Esophagus muscularis mucosa (tissue), 4 donors: ENCODE measurements at places on chromosomes 16 and 17. TPM values are rescaled to one million over a fixed set of nuclear protein-coding genes. Genes with fewer than 3 reads are reported as not detected.

- H3K36me3 ChIP-seq = no peaks in the 10 kb centered on the region
- no peaks in the 10 kb centered on the region for H3K27me3 ChIP-seq
- H3K4me1 ChIP-seq = peaks cover 5% of the 10 kb centered on the region
- no peak overlapping the region for H3K27ac ChIP-seq
Observed at GRCh38 chr16:31429314-31429713, 1.2 kb upstream of the COX6A2 start.

DNA sequence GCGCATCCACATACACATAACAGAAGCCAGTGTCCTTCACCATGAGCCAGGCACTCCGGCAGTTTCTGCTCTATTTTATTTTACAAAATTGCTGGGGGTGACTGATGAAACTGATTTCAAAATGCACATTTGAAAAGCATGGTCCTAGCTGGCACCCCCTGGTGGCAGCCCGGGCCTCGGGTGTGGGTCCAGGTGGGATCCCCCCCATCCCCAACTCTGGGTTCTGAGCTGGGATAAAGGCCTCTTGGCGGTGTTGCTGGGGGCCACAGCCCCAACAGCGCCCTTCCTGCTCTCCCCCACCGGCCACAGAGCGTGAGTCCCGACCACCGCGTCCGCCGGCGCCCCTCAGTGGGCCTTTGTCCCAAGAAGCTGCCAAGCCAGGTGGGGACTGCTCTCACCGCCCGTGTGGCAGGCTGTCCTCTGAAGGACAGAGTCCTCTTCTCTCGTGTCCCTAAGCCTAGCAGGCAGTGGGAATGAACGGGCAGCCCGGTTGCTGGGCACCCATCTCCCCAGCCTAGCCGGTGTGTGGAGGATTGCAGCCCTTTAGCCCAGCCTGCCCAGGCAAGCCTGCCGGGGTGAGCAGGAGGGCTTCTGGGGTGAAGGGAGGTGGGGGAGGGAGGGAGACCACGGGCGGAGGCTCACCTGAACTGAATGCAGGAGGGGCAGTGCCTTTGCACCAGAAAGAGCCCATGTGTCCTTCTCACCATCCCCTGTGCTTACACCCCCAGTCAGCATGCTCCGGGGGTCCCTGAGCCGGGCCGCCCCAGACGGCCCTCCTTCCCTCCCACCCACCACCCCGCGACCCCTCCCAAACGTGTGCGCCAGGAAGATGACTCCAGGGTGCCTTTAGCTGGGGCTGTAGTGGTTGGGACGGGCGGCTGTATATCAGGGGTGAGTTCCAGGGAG lies 898 bp downstream of the SNAI3 start:
- DNase-seq = no peak
- peaks cover 97% of the 10 kb centered on the region for H3K27me3 ChIP-seq
- H3K36me3 ChIP-seq = no peaks in the 10 kb centered on the region
- H3K4me1 ChIP-seq = peaks cover 31% of the 10 kb centered on the region
- peak overlapping the region; percentile 51 for H3K4me3 ChIP-seq

- H3K36me3 ChIP-seq = peaks cover 20% of the 10 kb centered on the region
- no peaks in the 10 kb centered on the region for H3K27me3 ChIP-seq
Observed at GRCh38 chr17:36592316-36592715, 637 bp downstream of the DHRS11 start.

DNA sequence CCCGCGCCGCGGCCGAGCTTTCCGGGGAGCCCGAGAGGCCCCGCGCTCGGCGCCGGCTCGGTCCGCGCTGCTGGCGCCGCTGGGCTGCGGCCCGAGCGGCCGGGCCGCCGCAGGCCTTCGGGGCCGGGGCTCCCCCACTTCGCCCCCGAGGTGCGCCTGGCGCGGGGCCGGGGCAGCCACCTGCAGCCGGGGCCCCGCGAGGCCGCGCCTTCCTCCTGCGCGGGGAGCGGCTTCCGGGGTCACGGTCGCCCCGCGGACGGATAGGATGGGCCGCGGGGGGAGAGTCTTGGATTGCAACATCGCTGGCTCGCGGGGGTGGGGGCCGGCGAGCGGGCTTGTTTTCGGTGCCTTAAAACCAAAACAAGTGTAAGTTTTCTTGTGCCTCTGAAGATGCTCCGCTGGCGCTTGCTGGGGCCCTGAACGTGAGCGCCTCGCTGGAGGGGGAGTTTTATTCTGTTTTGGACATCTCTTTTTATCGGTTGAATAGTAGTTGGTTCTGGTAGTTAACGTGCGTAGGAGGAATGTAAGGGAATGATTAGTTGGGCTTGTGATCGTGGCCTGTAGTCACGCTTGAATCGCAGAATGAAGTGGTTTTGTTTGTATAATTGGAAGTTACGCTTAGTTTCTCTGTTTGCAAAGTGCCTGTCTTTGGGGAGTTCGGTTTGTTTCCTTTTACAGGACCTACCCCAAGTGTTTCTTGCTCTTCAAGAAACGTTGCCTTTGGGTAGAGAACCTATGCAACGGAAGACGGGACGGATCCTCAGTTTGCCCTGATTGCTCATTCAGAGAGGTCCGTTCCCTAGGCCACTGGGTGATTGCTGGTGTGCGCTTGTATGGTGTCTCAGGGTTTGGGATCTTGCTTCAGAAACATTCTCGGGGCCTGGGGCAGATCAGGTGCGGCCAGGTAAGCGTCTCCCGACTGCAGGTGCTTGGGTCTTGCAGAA lies 724 bp downstream of the UBE2I start:
- H3K4me1 ChIP-seq = peaks cover 57% of the 10 kb centered on the region
- peak overlapping the region; percentile 96 for H3K27ac ChIP-seq
- H3K27me3 ChIP-seq = no peaks in the 10 kb centered on the region
- peaks cover 18% of the 10 kb centered on the region for H3K36me3 ChIP-seq

DNA sequence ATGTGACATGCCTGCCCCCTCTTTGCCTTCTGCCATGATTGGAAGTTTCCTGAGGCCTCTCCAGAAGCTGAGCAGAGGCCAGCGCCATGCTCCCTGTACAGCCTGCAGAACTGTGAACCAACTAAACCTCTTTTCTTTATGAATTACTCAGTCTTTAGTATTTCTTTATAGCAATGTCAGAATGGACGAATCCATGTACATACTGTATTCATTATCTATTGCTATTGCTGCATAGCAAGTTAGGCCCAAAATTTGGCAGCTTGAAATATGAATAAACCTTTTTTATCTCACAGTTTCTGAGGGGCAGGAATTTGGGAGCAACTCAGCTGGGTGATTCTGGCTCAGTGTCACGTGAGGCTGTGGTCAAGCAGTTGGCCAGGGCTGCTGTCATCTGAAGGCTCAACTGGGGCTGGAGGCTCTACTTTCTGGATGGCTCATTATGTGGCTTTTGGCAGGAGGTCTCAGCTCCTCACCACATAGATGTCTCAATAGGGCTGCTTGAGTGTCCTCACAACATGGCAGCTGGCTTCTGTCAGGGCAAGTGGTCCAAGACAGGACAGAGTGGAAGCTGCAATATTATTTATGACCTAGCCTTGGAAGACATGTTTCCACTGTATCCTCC lies 40.0 kb downstream of the SOCS1 start:
- no peak for DNase-seq
- H3K4me3 ChIP-seq = no peak overlapping the region
- H3K27me3 ChIP-seq = no peaks in the 10 kb centered on the region
- H3K27ac ChIP-seq = no peak overlapping the region

- peak overlapping the region; percentile 33 for H3K4me3 ChIP-seq
- DNase-seq = no peak
- H3K36me3 ChIP-seq = no peaks in the 10 kb centered on the region
Observed at GRCh38 chr17:40779181-40779909, 3.0 kb downstream of the KRT27 start.

DNA sequence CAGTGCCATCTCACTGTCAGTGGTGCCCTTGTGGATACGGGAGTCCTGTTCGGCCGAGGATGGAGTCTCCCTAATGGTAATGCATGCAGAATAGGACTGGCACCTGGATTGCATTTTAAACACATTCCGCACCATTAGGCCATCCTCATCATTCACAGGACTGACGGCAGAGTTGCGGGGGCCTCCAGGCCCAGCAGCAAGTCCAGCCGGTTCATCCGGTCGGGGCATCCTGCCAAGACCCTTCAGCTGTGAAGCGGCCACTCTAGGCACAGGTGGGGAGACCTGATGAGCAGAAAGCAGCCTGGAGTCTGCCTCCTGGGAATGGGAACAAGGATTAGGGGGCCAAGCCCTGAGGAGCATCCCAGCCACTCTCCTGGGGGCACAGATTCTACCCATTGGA lies 90.3 kb upstream of the XYLT1 start:
- H3K27me3 ChIP-seq = no peaks in the 10 kb centered on the region
- no peak for DNase-seq
- H3K36me3 ChIP-seq = no peaks in the 10 kb centered on the region
- no peak overlapping the region for H3K4me3 ChIP-seq
- no peak overlapping the region for H3K27ac ChIP-seq

- no peaks in the 10 kb centered on the region for H3K27me3 ChIP-seq
- H3K4me1 ChIP-seq = peaks cover 55% of the 10 kb centered on the region
- no peak for DNase-seq
- no peak overlapping the region for H3K27ac ChIP-seq
Observed at GRCh38 chr17:19273731-19274130, 36.6 kb downstream of the EPN2 start.

- no peak for DNase-seq
- peaks cover 22% of the 10 kb centered on the region for H3K36me3 ChIP-seq
- no peak overlapping the region for H3K4me3 ChIP-seq
- no peak overlapping the region for H3K27ac ChIP-seq
- H3K27me3 ChIP-seq = no peaks in the 10 kb centered on the region
Observed at GRCh38 chr16:81649561-81650184, 129.4 kb upstream of the PLCG2 start.

Gene KRT36
- total RNA-seq = not detected

Gene SPATA22
- 0.39 TPM for total RNA-seq

Gene ITGAD
- total RNA-seq = not detected

Gene USP43
- total RNA-seq = not detected

Gene HOXB7
- 1.7 TPM for total RNA-seq

Gene UTS2R
- total RNA-seq = not detected

Gene HS3ST6
- total RNA-seq = not detected

Gene KRTAP2-2
- not detected for total RNA-seq
